Foreskin melanocyte (primary cell): ENCODE measurements at places on chromosomes 12 and 14.

GRCh38 chr12:49279706-49280159, 14.9 kb downstream of the TUBA1C start:
- no peak for DNase-seq

DNA sequence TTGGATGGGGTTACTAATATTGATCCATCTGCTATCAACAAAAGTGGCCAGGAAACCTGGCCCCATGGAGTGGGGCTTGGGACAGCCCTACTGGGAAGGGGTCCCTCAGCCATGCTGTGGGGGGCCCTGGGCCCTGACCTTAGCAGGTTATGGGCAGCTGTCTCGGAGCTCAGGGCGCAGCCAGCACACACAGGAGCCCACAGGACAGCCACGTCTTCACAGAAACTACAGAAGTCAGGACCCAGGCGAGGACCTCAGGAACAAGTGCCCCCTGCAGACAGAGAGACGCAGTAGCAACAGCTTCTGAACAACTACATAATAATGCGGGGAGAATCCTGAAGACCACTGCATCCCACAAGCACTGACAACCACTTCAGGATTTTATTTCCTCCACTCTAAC, 11.9 kb upstream of the FKBP11 start:
- DNase-seq = no peak

DNA sequence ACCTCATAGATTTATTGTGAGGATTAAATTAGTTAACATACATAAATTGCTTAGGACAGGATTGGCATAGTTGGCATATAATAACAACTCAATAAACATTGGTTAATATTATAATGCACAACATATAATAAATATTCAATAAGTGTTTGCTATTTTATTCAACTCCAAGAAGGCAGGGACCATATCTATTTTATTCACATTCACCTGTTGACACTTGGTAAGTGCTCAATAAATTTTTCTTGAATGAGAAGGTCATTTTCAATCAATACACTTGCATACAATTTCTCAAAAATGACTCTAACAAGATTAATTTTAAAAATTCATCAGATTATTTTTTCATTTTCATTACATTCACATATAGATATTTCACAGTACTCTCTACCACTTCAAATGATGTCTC, 12.4 kb upstream of the NUP107 start:
- no peak for DNase-seq

GRCh38 chr12:104682790-104683279, 226.1 kb downstream of the CHST11 start:
- DNase-seq = no peak

- no peak for DNase-seq
Observed at GRCh38 chr12:54376596-54376995, 7.9 kb downstream of the ZNF385A start.

- DNase-seq = no peak
Observed at GRCh38 chr12:83199069-83199468, 512.4 kb downstream of the TMTC2 start.

DNA sequence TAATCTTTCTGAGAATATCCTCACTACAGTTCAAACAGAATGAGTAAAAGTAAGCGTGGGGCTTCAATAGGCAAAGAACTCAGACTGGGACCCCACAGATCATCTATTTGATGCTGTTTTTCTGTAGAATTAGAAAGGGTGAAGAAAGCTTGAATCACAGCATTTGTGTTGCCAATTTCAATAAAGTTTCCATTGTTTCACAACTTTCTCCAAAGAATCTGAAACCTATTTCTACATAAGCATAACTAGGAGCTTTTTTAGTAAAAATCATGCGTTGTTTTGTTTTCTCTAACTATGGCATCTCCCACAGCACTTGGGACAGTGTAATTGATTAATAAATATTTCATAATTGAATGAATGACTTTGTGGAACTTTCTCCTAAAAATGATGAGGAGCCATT, 16.7 kb upstream of the NEDD1 start:
- DNase-seq = no peak

GRCh38 chr14:95312311-95312710, 7.4 kb downstream of the CLMN start:
- DNase-seq = no peak

- DNase-seq = peak; percentile 72
Observed at GRCh38 chr12:49706351-49707127, 666 bp downstream of the FMNL3 start.

- peak; percentile 38 for DNase-seq
Observed at GRCh38 chr14:64762044-64763034, 58.1 kb downstream of the PLEKHG3 start.

- DNase-seq = no peak
Observed at GRCh38 chr12:56361487-56362129, 1.0 kb downstream of the APOF start.

GRCh38 chr12:102471556-102471955, 8.8 kb downstream of the IGF1 start:
- no peak for DNase-seq

GRCh38 chr12:26455936-26456574, 260.7 kb downstream of the SSPN start:
- DNase-seq = peak; percentile 55

- peak; percentile 96 for DNase-seq
Observed at GRCh38 chr14:22536853-22537338, 52.1 kb downstream of the DAD1 start.

DNA sequence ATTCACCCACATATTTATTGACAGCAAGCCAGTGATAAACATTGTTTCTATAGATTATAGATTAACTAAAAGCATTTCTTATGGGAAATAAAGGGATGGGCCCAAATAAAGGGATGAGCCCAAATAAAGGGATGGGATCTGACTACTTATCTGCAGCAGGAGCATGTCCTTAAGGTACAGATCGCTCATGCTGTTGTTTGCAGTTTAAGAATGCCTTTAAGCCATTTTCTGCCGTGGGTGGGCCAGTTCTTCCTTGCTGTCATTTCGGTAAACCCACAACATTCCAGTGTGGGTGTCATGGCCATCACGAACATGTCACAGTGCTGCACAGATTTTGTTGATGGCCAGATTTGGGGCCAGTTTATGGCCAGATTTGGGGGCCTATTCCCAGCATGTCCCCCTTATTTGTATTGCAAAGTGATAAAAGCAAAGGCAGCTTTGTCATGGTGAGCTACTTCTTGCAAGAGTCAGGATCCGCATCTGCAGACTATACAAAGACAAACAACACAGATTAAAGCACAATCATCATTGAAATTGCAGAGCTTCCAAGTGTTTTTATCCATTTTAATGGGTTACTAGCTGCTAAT, 700.7 kb downstream of the LRFN5 start:
- no peak for DNase-seq

GRCh38 chr14:75566752-75567151, 11.7 kb upstream of the FLVCR2 start:
- no peak for DNase-seq

GRCh38 chr14:92601757-92602417, 88.3 kb downstream of the RIN3 start:
- no peak for DNase-seq

- no peak for DNase-seq
Observed at GRCh38 chr12:12817616-12818015, 4.5 kb downstream of the DDX47 start.

DNA sequence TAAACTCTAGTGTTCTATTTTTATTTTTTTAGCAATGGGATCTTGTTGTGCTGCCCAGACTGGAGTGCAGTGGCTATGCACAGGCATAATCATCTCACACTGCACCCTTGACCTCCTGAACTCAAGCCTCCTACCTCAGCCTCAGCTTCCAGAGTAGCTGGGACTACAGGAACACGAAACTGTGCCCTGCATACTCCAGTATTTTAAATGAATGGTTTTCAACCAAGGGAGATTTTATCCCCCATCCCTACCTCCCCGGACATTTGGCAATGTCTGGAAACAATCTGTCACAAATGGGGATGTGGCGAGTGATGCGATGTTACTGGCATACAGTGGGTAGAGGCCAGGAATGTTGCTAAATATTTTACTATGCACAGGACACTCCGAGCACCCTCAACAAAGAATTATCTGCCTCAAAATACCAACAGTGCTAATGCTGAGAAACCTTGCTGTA, 2.1 kb downstream of the CBX5 start:
- DNase-seq = no peak

- no peak for DNase-seq
Observed at GRCh38 chr14:102868956-102869547, 53.4 kb upstream of the AMN start.

GRCh38 chr12:52151837-52152783, 39.7 kb downstream of the KRT80 start:
- DNase-seq = no peak

DNA sequence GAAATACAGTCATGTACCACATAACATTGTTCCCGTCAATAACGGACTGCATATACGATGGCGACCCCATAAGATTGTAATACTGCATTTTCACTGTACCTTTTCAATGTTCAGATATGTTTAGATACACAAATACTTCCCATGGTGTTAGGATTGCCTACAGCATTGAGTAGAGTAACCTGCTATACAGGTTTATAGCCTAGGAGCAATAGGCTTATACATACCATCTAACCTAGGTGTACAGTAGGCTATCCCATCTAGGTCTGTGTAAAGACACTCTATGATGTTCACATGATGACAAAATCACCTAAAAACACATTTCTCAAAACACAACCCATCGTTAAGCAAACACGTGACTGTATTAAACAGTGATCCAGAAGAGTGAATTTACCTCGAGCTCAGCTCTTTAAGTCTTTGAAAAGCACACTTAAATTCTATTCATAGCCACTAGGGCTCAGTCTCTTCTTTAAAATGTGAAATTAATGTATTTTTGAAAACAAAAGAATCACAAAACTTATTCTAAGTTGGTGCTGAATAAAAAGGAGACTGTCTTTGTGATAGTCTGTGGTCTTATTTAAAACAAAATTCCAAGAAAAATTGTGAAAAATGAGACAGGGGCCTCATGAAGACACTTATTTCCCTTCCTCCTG, 239.1 kb upstream of the ARID2 start:
- no peak for DNase-seq

- no peak for DNase-seq
Observed at GRCh38 chr12:110760204-110760609, 17.5 kb upstream of the PPP1CC start.

- DNase-seq = no peak
Observed at GRCh38 chr14:76080025-76080424, 71.7 kb upstream of the GPATCH2L start.

- no peak for DNase-seq
Observed at GRCh38 chr12:6828781-6829535, 751 bp downstream of the P3H3 start.

- DNase-seq = no peak
Observed at GRCh38 chr14:34593740-34594375, 36.1 kb downstream of the SNX6 start.

DNA sequence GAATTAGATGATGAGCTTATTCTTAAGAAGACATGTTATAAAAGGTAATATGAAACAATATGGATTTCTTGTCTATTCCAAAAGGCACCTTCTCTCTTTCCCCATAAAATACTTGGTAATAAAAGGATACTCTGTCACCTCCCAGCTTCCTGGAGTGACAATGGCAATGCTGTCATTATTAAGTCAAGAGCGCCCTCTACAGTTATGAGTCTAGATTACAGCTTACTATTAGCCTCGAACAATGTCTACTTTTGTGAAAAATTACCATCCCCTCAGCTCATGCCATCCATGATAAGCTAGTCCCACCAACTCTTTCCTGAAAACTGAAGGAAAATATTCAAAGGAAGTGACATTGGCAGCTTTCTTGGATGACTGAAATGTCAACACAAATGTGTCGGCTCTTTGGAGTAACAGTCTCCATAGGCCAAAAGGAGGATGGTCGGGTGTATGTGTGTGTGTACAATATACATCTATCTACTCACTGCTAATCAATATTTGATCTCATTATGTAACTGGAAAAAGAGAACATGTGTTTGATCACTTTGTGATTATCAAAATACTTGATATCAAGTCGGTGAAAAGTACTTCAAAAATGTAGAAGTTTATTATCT, 48.7 kb upstream of the CDKN3 start:
- DNase-seq = peak; percentile 53

DNA sequence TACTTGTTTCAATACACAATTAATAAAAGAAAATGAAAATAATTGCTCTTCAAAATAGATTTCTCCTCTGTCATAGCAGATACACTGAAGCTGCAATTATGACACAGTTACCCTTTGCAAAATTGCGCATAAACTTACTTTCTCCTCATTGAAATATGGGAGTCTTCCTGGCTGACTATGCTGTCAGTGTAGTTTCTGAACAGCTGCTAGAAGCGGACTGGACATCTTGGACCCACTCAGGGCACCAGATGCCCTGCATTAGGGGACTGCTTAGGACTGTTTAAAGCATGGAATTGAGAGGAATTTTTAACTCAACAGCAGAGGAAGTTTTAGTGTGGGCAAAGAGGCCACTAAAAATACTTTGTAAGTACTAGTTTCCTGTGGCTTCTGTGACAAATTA, 454.9 kb downstream of the ATP23 start:
- DNase-seq = no peak

DNA sequence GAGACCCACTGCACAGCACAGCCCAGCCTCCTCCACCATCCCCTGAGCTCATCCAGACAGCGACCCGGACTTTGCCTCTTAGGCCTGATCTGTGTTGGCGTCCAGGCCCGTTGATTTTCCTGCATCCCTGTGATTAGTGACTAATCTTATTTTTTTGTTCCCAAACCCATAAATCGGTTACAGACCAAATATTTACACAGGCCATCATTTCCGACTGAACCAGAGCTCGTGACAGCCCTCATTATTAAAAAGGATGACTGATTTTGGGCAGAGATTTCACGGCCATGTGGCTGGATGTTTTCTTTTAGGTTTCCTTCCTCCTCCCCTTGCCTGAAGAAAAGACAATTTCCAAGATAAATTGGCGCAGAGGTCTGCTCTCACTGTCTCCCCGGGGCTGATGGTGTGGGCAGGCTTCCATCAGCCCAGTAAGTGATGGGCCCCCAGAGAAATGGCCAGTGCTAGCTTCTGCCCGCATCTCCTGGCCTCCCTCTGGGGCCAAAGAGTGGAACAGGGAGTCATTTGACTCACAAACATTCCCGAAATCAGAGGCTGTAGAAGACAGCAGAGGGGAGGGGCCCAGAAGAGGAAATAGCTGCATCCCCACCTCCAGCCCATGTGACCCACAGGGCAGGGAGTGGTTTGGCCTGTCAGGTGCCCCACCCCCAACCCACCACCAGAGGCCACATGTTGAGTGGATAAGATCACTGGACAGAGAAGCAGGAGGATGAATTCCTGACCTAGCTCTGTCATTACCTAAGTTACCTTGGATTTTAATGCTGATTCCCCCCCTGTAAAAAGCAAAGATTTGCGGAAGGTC, 283.5 kb downstream of the KSR2 start:
- DNase-seq = no peak
